ENCODE measurements at places on chromosomes 2 and 18.

DNA sequence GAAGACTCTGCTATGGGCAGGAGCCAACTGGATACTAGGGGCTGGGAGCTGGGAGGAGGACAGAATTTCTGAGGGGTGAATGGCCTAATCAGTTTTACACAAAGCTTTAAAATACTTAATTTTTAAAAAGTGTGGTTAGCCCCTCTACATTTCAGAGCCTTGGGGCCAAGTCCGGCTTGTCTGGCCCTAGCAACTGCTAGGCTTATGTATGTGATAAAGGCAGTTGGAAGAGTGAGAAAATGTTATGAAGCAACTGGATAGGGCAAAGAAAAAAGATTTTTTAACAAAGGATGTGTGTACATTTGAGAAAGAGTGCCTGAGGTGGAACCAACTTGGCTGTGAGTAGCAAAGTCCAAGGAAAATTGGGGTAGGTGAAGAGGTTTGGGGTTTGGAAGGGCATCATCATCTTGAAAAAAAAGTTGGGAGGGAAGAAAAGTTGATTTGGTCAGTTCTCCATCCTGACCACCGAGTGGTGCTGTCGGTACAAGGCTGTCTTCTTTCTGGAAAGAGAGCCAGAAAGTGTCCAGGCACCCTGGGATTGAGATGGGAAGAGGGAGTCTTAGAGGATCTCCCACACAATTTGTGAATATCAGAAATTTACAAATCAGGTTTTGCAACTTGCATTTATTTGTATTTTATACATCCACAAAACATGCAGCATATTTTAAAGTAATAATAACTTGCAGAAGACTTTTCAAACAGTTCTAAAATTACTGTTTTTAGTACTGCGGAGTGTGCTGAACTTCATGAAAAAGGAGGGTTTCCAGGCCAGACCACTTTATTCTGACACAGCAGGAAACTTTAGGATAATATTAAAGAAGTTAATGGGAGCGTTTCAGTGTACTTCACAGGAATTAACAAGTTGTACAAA is 10.5 kb upstream of the CDK15 start:
- peaks cover 34% of the 10 kb centered on the region for H3K27me3 ChIP-seq
- no peak for ATAC-seq
- no peak overlapping the region for H3K4me3 ChIP-seq
- no peaks in the 10 kb centered on the region for H3K36me3 ChIP-seq
- no peaks in the 10 kb centered on the region for H3K4me1 ChIP-seq

- H3K27me3 ChIP-seq = peaks cover 18% of the 10 kb centered on the region
- H3K36me3 ChIP-seq = no peaks in the 10 kb centered on the region
- H3K4me3 ChIP-seq = no peak overlapping the region
- H3K27ac ChIP-seq = no peak overlapping the region
Observed at GRCh38 chr2:16037808-16038457, 97.6 kb downstream of the MYCN start.

GRCh38 chr2:120686511-120687168 is 49.0 kb upstream of the GLI2 start:
- H3K36me3 ChIP-seq = no peaks in the 10 kb centered on the region
- peaks cover 32% of the 10 kb centered on the region for H3K27me3 ChIP-seq
- ATAC-seq = no peak

GRCh38 chr2:10124538-10125045 is 2.1 kb downstream of the RRM2 start:
- peaks cover 27% of the 10 kb centered on the region for H3K4me1 ChIP-seq
- H3K27ac ChIP-seq = no peak overlapping the region
- ATAC-seq = no peak
- H3K27me3 ChIP-seq = peaks cover 29% of the 10 kb centered on the region
- peak overlapping the region; percentile 78 for H3K4me3 ChIP-seq
- peaks cover 7% of the 10 kb centered on the region for H3K36me3 ChIP-seq

DNA sequence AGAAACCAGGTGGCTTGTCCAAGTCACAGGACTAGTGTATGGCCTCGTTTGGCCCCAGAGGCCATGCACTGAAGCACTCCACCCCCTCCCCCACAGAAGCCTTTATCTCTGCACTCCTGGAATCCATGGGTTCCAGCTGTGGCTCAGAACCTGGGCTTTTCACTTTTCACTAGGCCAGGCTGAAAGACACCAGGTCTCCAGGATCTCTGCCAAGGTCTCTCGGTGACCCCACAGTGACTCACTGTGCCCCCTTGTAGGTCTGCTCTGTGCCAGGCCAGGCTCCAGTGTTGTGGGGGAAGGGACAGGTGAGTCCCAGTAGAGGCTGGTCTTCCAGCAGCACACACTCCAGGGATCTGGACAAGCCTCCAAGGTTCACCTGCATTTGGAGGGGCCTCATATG is 31.0 kb upstream of the GLI2 start:
- no peaks in the 10 kb centered on the region for H3K36me3 ChIP-seq
- ATAC-seq = no peak
- peaks cover 51% of the 10 kb centered on the region for H3K27me3 ChIP-seq

DNA sequence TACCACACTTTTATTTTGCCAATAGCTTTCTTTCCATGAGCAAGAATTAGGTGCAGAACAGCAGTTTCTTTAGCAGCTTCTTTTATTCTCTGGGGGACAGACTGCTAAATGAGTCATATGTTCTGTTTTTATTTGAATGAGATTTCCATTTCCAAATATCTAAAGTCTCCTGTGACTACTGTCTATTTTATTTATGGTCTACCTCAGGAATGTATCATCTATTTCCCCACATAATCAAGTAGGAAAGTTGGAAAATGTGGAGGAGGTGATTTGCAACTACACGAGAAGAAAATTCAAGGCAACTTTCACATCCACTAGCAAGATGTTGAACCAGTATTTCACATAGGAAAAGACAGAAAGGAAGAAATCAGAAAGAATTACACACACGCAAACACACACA is 139.9 kb upstream of the MEX3C start:
- H3K36me3 ChIP-seq = no peaks in the 10 kb centered on the region

- peak overlapping the region; percentile 88 for H3K4me3 ChIP-seq
- H3K27ac ChIP-seq = no peak overlapping the region
- H3K4me1 ChIP-seq = peaks cover 21% of the 10 kb centered on the region
- no peak for ATAC-seq
- peaks cover 77% of the 10 kb centered on the region for H3K27me3 ChIP-seq
Observed at GRCh38 chr2:69641887-69642708, 1.4 kb downstream of the AAK1 start.

GRCh38 chr2:19043893-19044292 is 314.5 kb downstream of the OSR1 start:
- H3K27me3 ChIP-seq = no peaks in the 10 kb centered on the region
- ATAC-seq = no peak
- no peaks in the 10 kb centered on the region for H3K36me3 ChIP-seq
- no peak overlapping the region for H3K27ac ChIP-seq
- no peaks in the 10 kb centered on the region for H3K4me1 ChIP-seq

DNA sequence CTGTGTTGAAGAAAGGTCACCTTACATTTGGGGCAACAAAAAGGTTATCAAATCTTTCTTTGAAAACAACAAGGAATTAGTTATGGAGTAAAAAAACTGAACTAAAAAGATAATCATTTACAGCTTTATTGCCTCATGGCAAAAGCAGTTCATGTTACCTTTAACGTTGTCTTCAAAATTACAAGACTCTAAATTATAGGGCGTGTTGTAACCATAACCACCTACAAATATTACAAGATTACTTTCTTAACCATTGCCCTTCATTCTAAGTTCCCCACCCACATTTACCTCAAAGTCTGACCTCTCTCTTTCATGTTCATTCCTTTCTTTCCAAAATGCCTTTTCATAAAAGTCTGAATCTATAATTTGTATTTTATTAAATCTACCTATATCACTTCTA is 74.6 kb upstream of the LRATD1 start:
- no peak overlapping the region for H3K27ac ChIP-seq
- no peaks in the 10 kb centered on the region for H3K4me1 ChIP-seq

DNA sequence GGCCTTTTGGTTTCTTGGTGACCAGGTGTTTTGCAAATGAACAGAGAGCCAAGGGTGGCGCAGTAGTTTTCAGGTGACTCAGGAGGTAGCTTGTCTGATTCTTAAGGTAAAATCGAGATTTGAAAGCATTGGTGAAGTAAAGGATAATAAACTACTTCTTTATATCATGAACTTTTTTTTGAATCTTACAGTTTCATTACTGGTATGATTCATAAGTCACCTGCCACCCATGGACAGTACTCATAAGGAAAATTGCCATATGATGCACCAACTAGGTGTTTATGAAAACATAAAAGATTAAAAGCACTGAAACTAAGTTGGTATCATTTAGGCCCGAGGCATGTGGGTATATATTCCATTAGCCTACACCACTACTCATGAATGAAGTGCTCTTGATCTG is 84.1 kb upstream of the MGAT5 start:
- peak overlapping the region; percentile 47 for H3K27ac ChIP-seq
- ATAC-seq = peak; percentile 86
- no peak overlapping the region for H3K4me3 ChIP-seq
- peaks cover 14% of the 10 kb centered on the region for H3K36me3 ChIP-seq
- H3K4me1 ChIP-seq = peaks cover 79% of the 10 kb centered on the region

DNA sequence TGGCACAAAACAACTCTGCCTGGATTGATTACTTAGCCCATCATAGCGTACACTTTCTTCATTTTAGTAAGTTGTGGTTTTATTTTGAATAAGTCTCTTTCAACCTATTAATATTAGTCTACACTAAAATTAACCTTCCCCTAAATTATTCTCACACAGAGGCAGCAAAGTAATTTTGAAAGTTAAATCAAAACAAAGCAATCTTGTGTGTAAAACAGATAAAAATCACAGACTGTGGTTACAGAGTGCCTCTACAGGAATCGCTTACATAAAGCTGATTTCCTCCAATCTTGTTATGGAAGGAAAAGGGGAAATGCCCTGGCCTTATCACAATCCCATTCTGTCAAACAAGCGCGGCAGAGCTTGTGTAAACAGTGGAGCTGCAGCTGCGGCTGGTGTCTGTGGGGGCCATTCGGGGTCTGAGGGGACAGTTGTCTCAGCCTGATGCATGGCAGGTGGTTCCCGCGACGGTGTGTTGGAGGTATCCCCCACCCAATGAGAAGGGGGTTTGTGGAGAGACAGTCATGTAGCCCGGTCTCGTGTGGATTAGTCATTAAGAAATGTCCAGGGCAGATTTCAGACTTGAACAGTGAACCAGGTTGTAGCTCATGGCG is 42.1 kb downstream of the BCL2L11 start:
- no peak for ATAC-seq
- no peaks in the 10 kb centered on the region for H3K27me3 ChIP-seq
- peaks cover 68% of the 10 kb centered on the region for H3K36me3 ChIP-seq
